Smooth muscle cell of bladder (primary cell): ENCODE measurements at places on chromosomes 2 and 18. TPM values are rescaled to one million over a fixed set of nuclear protein-coding genes. Genes with fewer than 3 reads are reported as not detected.

NT5DC4 gene
- not detected in 2 replicates for total RNA-seq

POTEF gene
- not detected in 2 replicates for total RNA-seq

PREB gene
- total RNA-seq: 49.1 and 56.2 TPM in 2 replicates

STARD6 gene
- total RNA-seq: not detected in 2 replicates

SERPINB4 gene
- 0.14 and 0.46 TPM in 2 replicates for total RNA-seq

CUL3 gene
- total RNA-seq: 52.8 and 60.8 TPM in 2 replicates

STK39 gene
- 9.8 and 9.9 TPM in 2 replicates for total RNA-seq

PECR gene
- 14.6 and 16.6 TPM in 2 replicates for total RNA-seq

OTOS gene
- total RNA-seq: not detected in 2 replicates

CCDC178 gene
- 0.14 and 0.28 TPM in 2 replicates for total RNA-seq

ANKRD30BL gene
- not detected in 2 replicates for total RNA-seq

RGPD3 gene
- total RNA-seq: 0.09 and 0.14 TPM in 2 replicates

CLEC4F gene
- not detected in 2 replicates for total RNA-seq

ESPNL gene
- total RNA-seq: 2.3 and 2.4 TPM in 2 replicates

THOC1 gene
- 20.6 and 31.8 TPM in 2 replicates for total RNA-seq

ZNF892 gene
- total RNA-seq: 3.0 and 4.7 TPM in 2 replicates

TTC31 gene
- 6.7 and 7.0 TPM in 2 replicates for total RNA-seq

LINC00305 gene
- not detected in 2 replicates for total RNA-seq

RBM45 gene
- total RNA-seq: 21.0 and 24.1 TPM in 2 replicates

NTSR2 gene
- total RNA-seq: under 0.01 TPM in 1 of 2 replicates, not detected in the other

FEV gene
- total RNA-seq: not detected in 2 replicates

DSG4 gene
- not detected in 2 replicates for total RNA-seq

COX5B gene
- total RNA-seq: 469 and 573 TPM in 2 replicates

ITPRIPL1 gene
- 0.43 and 0.74 TPM in 2 replicates for total RNA-seq
